NCI-H524 (cell line): ENCODE measurements at places on chromosomes 3 and 15.

DNA sequence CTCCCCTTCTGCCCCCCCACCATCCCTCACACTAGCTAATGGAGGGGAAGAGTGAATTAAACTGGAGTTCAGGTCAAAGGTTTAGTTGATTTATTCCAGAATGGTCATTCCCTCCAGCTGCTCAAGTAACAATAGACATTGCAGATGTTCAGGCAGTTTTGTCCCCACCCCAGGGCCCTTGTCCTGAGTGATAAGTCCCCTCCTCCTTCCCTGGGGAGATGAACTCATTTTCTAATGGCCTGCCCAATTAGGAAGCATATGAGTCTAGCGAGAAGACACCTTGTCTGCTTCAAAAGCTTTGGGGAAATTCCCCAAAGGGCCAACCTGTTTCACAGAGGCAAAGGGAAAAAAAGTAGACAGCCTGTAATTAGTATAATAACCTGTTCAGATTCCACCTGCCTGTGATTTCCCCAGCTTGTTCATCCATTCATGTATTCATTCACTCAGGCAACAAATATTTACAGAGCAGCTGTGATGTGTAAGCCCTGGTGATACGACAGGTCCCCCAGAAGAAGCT is 165.3 kb downstream of the SHQ1 start:
- DNase-seq = no peak

- DNase-seq = no peak
Observed at GRCh38 chr3:19347671-19348070, 199.4 kb downstream of the KCNH8 start.

GRCh38 chr3:23776352-23776891 is 29.3 kb upstream of the UBE2E1 start:
- no peak for DNase-seq

GRCh38 chr15:73048624-73049295 is 3.5 kb upstream of the NEO1 start:
- no peak for DNase-seq

DNA sequence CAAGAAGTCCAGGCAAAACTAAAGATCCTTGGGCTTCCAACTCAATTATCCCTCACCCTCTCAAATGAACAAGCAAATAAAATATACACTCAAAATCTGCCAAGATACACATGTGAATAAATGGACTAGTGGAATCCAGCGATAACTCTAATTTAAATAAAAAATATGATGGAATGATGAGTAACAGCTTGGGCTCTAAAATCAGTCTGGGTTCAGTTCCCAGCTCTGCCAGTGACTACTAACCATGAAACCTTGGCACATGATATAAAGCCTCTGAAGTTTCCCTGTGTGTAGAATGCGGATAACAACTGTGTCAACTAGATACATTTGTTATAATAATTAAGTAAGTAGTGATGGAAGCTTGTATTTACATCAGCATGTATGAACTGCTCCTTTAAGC is 81.3 kb downstream of the CADPS start:
- no peak for DNase-seq

GRCh38 chr15:63004211-63004610 is 38.3 kb upstream of the TPM1 start:
- DNase-seq = no peak
